ENCODE measurements at places on chromosomes 3 and 15. TPM values are rescaled to one million over a fixed set of nuclear protein-coding genes. Genes with fewer than 3 reads are reported as not detected.
A peak's percentile ranks its signal among the peaks of the same experiment; 100 is the strongest.

DNA sequence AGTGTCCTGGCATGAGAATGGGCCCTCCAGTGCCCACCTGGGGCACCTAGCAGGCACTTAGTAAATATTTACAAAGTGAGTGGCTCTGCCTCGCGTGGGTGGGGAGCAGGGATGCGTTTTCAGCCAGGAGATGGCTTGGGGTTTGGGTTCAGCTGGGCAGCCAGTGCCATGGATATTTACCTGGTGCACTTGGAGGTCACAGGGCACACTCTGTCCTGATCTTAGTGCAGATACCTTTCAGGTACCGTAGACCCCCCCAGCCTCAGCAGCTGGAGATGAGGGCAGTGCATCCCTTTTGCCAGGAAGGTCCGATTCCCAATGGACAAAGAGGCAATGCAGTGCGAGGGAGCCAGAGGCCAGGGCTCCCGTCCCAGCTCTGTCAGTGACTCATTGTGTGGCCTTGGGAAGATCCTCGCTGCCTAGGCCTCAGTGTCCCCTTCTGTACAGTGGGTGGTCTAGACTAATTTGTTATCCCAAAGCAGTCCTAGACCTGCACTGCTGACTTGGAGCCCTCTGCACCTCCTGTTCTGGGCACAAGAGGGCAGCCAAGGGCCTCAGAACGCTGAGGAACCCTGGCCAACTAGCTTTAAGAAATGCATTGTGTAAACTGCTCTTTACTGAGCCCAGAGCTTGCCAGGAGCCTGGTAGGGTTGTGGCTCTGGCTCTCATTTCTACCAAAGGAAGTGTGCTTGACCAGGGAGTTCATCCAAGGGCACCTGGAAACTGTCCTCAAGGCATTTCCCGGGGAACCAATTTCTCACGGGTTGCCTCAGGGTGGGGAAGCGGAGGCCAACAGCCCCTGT is 16.0 kb downstream of the HDAC11 start:
- peak; percentile 88 for DNase-seq

- DNase-seq = peak; percentile 65
These were observed 40.1 kb downstream of the FLNB start for GRCh38 chr3:58048301-58048700.

DNA sequence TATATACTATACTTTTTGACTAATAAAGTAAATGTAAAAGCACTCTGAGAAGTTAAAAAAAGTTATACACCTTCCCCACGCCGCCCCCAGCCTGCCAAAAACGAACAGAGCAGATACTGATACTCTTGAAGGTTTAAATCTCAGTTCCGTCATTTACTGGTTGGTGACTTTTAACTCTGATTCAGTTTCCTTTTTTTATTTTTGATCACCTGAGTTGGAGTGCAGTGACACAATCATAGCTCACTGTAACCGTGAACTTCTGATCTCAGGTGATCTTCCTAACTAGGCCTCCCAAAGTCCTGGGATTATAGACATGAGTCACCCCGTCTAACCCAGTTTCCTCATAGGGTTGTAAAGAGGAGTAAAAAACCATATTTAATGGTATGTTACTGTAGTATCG is 3.3 kb upstream of the TIPIN start:
- DNase-seq = no peak

CD200R1 gene
- not detected for total RNA-seq

GRCh38 chr3:46282041-46282440 is 39.8 kb downstream of the CCR3 start:
- no peak for DNase-seq

DNA sequence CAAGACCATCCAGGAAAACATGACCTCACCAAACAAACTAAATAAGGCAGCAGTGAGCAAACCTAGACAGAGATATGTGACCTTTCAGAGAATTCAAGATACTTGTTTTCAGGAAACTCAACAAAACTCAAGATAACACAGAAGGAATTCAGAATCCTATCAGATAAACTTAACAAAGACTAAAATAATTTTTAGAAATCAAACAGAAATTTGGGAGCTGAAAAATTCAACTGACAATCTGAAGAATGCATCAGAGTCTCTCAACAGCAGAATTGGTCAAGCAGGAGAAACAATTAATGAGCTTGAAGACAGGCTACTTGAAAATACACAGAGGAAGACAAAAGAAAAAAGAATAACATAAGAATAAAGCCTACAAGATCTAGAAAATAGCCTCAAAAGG is 55.6 kb downstream of the MYO9A start:
- DNase-seq = no peak

- DNase-seq = no peak
These were observed 2.1 kb upstream of the POLR2M start for GRCh38 chr15:57704441-57704840.
